ENCODE measurements at places on chromosomes 2 and 18.

- no peak for DNase-seq
Measured at GRCh38 chr18:10312326-10313015, 142.0 kb upstream of the APCDD1 start.

GRCh38 chr2:54678719-54679118 lies 44.7 kb upstream of the EML6 start:
- no peak for DNase-seq

DNA sequence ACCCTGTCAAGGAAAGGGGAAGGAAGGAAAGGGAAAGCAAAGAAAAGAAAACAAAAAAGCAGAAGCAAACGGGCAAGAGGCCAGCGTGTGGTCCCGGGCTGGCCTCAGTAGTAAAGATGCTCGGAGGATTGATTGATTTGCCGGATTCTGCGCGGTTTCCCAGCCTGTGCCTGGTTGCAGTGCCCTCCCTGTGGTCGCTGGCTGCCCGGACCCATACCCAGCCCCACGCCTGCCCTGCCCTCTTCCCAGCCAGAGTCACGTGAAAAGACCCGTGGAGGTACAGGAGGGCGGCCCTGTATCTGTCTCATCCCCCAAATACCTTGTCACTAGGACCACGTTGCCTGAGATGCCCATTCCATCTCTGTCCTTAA lies 55.1 kb upstream of the IMP4 start:
- no peak for DNase-seq

GRCh38 chr2:194725169-194725568 lies 931.9 kb upstream of the SLC39A10 start:
- DNase-seq = no peak

DNA sequence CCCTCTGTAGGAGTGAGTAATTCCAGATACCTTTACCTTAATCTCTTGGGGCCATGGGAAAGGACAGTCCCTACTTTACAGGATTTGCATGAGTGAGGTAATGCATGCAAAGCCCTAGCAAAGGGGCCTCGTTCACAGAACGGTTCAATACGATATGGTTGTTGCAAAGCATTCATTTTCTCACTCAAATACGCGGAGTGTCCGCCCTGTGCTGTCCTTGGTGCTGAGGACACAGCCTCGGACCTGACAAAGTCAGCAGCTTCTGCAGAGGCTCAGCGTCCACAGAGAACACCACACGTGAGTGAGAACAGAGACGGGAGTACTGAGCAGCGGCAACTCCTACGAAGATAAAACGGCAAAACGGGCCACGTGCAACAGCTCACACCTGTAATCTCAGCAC lies 125.7 kb downstream of the EIPR1 start:
- DNase-seq = no peak

- DNase-seq = no peak
Measured at GRCh38 chr18:3457261-3457724, 7.3 kb downstream of the TGIF1 start.

DNA sequence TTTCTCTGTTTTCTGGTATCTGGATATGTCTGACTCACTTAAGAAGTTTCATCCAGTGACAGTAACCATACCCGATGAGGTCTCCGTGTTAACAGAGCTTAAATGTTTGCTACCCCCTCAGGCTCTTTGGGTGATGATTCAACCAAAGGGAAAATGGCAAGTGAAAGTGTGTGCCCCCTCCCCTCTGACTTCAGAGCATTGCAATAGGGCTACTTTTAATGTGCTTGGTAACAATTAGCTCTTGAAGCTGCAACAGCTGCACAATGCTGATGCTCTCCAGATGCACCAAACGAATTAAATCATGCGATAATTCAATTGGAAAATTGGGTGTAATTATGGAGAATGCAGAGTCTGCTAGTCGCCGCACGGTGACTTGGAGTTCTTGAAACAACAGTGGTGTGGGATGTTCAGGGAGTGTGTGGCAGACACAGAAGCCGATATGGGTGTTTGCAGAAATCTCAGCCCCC lies 270.7 kb downstream of the ALK start:
- no peak for DNase-seq

- no peak for DNase-seq
Measured at GRCh38 chr2:63712748-63713147, 124.0 kb downstream of the MDH1 start.

GRCh38 chr2:124810132-124810531 lies 785.0 kb downstream of the CNTNAP5 start:
- no peak for DNase-seq

DNA sequence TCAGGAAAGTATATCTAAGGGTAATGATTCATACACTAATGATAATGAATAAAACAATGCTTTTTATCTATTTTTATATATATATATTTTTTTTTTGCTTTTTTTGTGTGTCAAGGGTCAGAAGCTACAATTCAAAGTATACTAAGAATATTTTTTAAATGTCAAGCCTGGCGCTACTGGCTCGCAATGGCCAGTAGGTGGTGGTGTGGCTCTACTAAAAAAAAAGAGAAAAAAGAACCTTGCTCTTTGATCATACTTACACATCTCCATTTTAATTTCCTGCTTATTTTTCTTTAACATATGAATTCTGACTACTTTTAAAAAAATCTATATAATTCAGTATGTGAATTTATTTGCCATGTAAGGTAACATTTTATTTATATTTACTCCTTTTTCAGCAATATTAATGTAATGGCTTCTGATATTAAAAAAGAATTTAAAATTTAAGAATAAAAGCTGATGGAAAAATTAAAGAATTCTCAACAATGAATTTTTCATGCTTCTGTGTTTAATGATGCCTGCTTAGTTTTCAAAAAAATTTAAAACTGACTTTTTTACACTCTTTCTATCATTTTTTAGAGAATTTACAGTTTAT lies 232.9 kb downstream of the GULP1 start:
- DNase-seq = no peak

DNA sequence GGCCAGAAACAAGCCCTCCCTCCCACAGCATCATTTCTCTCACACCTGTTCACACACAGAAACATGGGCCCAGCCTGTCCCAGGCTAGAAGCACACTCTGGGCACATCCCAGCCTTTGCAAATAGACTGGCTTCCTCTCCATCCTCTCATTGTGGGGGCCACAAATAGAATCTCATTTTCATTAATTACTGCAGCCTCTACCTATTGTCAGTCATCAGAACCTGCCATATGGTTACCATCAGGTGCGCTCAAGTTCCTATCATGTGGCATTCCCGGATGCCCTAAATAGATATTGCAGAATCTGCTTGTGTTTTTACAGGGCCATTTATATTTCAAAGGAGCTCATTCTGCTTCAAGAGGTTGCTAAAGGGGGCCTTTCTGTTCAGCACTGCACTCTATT lies 460.7 kb downstream of the BCL11A start:
- DNase-seq = no peak

DNA sequence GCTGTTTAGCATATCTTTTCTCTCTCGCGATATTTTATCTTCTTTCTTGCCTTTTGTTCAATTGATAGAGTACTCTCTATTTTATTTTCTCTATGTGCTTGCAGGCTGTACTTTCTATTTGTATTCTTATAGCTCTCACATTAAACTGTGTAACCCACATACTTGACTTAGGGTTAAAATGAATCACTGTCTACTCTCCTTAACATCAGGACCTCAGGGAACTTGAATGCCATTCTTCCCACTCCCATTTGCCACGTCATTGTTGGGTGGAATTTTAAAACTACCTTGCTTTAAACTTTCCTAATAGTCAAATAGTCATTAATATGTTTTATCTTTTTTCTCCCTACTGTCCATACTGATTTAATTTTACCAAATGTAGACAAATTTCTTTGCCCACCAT lies 269.7 kb downstream of the ALPK2 start:
- no peak for DNase-seq

DNA sequence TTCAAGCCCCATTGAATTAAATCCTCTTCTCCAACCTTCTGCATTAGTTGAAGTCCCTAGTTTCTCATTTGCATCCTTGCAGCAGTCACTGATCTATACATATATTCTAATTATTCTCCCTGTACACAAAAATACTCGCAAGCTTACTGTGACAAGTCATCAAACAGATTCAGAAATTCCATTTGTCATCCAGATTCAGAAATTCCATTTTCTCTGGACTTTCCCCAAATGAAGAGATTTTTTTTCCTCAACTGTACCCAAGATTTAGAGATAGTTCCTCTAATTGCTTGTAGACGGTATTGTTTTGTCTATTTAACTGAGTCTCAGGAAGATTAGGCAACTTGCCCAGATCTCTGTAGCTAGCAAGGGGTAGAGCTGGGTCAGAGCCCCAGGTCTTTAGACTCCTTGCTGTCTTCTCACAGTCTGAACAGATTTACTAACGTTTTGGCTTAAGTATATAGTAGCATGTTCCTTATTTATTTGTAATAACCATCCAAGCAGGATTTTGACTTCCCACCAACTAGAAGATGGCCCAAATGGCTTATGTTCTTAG lies 34.2 kb downstream of the RAB12 start:
- DNase-seq = no peak

DNA sequence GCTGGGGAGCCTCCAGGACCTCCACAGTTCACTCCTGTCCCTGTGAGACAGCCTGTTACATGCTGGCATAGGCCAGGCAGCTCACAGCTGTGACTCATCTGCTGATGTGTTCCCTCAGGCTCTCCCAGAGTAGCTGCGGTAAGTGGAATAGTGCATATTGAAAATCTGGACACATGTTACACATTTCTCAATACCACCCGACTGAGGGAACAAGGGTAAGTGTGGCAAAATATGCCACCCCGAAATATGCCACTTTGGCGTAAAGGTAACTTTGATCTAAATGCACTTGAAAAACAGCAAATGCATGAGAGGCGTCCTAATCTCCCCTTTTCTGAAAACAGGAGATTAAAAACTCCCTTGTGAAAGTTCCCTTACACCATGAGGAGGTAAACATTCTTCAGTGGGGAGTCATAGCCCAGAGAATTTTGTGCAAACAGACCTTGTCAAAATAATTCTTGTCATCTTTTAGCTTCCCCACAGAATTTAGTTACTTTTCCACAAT lies 557.9 kb downstream of the CCDC85A start:
- peak; percentile 72 for DNase-seq

- peak; percentile 45 for DNase-seq
Measured at GRCh38 chr2:241810307-241811200, 1.6 kb downstream of the NEU4 start.

DNA sequence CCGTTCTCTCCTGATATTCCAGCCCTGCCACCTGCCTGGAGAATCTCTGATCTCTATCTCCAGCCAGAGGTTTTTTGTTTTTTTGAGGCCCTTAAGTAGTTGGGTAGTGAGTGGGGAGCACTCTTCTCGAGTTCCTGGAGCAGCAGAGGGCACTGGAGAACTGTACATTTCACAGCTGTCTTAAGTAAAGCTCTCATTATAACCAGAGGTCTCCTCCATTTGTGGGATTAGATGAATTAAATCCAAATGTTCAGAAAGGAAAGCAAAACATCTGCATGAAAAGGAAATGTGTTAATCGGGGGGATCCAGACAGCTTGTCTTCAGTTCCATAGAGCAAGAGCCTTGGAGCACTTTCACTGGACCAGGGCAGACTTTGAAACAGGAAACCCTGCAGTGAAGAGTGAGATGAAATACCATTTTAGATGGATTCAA lies 32.8 kb downstream of the AOX1 start:
- no peak for DNase-seq

- DNase-seq = no peak
Measured at GRCh38 chr2:95054016-95054415, 28.5 kb downstream of the MAL start.

Data from coronary artery (tissue), 2 donors.